ENCODE measurements at places on chromosomes 2 and 18.

DNA sequence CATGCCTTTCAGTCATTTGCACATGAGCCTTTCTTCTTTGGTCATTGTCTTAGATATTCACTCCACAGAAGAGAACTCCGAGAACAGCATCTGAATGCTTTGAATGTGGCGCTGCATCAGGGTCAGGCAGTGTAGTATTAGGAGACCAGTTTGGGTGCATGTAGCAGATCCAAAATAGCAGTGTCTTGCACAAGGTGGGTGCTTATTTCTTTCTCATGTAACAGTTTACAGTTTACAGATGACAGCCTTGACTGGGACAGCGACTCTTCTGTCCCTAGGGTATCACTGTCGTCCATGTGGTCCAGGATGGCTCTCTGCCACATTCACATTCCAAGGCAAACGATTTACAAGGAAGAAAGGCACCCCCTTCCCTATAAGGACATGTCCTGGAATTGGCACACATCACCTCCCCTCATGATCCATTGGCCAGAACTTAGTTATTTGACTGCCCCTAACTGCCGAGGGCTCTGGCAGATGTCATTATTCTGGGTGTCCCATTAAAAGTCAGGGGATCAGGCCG is 101.0 kb downstream of the STPG4 start:
- DNase-seq, result no peak

DNA sequence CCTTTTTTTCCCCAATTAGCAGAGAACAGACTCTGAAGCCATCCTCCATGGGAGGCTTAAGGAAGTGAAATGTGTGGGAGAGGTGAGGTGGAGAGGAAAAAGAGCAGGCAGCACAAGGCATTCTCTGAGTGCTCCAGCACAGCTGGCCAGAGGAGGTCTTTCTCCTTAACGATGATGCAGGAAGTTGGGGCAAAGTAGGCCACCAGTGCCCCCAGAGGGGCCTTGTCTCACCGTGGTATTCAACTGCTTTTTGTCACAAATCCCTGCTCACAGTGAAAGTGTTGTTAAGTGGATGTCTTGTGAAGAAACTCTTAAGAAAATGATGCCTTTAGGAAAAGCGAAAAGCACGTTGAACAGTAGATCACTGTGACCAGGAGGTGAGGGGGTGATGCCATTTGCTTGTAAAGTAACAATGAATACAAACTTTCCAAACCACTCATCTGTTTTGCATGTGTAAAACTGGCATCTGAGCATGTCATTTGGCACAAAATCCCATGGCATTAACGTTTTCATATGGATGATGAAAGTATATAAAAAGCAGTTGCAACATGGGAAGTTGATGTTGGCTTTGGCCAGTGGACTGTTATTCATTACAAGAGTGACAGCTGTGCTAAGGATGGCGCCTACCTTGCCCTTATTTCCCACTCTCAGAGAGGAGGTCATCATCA is 49.2 kb upstream of the CDC42EP3 start:
- no peak for DNase-seq

DNA sequence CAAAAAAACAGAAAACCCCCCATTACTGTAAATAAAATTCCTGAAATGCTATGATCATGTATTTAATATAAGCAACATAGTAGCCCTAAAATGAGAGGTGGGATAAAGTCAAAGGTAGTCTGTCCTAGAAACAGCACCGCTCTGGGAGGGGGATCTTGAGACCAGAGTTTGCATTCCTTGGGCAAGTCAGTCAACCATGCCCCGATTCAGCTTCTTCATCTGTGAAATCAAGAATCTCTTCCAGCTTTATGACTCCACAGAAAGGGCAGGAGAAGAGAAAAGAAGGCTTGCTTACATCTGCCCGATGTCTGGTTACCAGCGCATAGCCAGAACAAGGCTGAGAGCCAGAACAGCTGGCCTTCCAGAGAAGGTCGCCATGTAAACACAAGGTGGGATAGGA is 2.1 kb upstream of the FBLN7 start:
- DNase-seq, result no peak

DNA sequence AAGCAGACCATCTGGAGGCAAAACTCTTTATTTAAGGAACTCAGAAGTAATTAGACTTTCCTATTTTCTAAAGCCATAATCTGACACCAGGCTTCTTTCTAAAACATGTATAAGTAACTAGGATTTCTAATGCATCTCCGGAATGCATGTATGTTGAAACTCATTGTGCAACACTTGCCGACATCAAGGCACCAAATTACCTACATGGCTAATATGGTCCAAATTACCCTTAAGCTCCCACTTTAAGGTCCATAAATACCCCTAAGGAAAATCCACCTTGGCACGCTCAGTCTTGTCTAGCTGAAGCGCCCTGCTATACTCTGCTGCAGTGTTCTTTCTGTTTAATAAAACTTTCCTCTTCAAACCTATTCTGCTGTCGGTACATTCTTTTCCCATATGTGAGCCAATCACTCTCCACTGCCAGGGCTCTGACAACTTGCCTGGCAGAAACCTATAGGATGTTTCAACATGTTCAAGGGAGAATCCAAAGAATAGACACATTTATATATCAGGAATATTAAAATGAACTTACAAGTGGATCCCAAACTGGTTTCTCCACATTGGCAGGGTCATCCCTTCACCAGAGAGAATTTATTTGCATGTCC is 171.9 kb downstream of the GALNT1 start:
- no peak for DNase-seq

GRCh38 chr2:106185475-106186184 is 8.5 kb downstream of the UXS1 start:
- no peak for DNase-seq

DNA sequence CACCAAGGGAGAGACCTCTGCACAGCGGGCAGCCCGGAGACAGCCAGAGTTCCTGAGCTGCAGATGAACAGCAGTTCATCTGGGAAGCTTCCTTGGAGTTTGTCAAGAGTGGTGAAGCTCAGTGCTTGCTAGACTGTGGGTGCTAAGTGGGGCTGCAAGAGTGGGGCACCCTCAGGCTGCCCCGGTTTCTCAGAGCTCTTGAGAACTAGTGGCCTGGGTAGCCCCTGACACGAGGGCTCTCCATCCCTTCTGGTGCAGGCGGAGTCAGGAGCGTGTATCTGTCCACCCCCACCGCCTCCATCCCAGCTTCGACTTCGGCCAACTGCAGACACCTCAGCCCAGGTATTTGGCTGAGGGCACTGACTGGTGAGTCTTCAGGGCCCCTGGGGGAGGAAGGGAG is 222.0 kb downstream of the LOXHD1 start:
- DNase-seq, result no peak

DNA sequence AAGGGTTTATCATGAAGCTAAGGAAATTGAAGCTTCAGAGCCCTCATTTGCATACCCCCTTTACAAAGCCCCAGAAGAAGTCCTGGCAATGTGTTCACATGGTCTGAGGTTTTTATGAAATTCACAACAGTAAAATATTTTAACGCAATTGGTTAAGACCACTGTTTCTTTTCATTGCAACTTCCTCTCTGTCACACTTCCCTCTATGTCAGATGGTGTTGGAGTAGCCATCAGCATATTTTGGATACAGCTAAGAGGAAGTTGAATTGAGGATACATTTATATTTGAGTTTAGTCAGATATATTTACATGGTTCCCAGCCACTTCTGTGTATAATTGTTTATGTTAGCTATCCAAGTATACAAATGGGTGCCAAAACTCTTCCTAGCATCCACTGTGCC is 170.0 kb downstream of the TXNL1 start:
- DNase-seq, result no peak

DNA sequence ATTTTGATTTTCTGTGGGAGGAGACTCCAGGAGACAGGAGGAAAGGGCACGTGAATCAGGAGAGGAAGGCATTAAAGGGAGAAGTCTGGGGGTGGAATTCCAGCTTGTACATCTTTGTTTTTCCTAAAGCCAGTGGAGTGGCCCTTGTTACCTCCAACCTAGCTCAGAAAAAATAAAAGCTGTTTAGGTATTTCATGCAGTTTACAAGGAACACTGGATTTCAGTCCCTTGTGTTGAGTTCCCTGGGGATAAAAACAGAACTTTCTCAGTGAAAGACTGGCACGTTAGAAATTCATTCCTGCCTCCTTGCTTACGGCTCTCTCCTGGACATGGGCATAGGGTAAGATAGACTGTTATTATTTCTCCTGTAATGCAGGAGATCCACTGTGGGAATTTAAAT is 170.2 kb downstream of the ZEB2 start:
- DNase-seq, result no peak

DNA sequence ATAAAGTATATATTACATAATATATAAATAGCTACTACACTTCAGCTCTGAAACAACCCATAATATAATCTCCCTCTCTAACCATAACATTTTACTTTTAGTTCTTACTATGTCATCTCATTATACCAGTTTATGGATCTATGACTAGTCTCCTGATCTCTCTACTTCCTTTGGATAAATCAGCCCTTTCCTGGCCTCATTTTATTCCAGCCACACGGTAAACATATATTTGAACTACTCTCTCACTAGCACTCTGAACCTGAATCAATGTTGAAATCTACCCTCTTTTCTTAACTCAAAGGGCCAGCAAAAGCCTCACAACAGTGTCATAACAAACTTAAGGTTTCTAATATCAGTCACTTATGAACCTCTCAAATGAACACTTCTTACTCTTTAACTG is 62.6 kb downstream of the BAZ2B start:
- DNase-seq, result no peak

- no peak for DNase-seq
Measured at GRCh38 chr2:104816143-104816542, 37.8 kb upstream of the POU3F3 start.

DNA sequence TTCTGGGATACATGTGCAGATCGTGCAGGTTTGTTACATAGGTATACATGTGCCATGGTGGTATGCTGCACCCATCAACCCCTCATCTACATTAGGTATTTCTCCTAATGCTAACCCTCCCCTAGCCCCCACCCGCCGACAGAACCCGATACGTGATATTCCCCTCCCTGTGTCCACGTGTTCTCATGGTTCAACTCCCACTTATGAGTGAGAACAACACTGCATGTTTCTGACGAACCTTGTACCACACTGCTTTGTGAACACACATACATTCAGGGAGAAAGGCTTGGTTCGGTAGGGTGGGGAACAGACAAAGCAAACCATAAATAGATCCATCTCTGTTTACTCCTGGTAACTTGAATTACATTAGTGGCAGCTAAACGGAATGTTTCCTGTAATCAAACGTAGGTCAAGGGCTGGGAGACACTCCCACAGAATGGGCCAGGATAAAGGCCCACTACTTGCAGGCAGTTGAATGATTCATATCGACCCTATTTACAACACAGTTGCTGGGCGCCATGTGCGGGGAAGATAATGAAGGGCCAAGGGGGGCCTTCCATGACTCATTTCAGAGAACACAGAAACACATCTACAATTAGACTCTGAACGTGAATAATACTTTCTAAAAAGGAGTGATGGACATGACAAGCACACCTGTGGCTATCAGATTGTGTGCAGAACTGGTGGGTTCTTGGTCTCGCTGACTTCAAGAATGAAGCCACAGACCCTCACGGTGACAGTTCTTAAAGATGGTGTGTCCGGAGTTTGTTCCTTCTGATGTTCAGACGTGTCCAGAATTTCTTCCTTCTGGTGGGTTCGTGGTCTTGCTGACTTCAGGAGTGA is 56.8 kb upstream of the KIDINS220 start:
- no peak for DNase-seq

DNA sequence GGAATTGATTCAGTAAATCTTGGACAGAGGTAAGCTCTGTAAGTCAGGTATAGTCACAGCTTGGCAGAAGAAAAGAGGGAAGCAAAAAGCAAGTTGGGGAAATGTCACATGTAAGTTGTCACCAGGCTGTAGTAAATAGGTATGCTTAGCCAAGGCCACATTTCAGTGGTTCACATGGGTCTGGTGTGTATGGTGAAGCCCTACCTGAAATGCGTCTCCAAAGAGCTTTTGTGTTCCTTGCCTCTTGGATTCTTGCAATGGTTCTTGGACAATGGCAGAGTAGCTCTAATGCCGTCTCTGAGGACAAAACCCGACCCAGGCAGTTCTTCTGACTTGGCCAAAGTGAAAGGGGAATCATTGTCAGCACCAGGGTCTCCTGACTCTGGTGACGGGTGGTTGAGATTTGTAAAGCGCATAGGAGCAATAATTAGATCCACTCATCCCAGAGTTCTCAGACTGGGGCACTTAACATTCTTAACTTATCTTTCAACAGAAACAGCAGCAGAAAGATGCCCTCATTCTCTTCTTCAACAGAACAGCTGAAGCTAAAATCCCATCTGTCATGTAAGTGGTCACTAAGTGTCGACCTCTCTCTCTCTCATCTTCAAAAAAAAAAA is 34.4 kb upstream of the RPL37A start:
- no peak for DNase-seq

GRCh38 chr2:1047485-1047884 is 96.8 kb downstream of the SNTG2 start:
- no peak for DNase-seq

- peak; percentile 36 for DNase-seq
Measured at GRCh38 chr2:118202707-118203303, 114.5 kb downstream of the INSIG2 start.

DNA sequence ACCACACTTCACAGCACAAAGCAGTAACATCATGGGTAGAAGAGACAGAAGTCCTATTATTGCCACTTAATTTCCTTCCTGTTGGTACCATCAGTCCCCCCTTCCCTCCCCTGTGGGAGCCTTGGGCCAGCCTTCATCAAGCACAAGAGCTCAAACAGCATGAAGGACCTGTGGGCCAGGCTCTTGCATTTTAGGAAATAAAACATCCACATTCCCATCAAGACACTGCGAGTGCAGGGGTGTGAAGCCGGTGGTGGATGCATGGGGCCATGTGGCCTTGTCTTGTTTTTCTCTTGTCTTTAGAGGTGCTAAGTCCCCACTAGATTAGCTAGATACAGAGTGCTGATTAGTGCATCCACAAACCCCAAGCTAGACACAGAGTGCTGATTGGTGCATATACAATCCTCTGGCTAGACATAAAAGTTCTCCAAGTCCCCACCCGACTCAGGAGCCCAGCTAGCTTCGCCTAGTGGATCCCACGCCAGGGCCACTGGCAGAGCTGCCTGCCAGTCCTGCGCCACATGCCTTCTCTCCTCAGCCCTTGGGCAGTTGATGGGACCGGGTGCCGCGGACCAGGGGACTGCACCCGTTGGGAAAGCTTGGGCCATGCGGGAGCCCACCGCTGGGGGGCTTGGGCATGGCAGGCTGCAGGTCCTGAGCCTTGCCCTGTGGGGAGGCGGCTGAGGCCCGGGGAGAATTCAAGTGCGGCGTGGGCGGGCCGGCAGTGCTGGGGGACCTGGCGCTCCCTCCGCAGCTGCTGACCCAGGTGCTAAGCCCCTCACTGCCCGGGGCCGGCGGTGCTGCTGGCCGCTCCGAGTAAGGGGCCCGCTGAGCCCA is 14.7 kb upstream of the PXDN start:
- DNase-seq, result no peak
